ENCODE measurements at places on chromosomes 2 and 18.

DNA sequence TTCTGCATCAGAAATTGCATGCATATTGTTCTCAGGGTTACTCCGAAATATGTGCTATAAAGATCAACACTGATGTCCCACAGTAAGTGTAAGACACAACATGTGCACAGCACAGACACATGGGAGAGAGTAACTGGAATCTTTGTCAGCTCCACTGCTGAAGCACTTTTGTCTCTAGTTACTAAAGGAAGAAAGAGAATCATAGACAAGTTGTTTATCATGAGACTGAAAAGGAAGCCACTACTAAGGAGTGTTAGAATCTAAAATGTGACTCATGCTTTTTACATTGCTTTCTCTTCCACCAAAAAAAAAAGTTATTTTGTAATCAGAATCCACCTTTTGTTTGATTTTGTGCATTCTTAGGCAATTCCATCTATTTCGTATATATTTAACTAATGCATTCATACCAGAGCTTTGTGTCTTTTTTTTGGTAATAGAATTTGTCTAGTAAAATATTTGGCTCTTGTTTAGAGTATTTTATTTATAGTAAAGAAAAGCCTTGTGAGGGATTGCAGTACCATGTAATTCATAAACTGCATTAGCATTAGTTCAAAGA lies 502.4 kb downstream of the FBXO15 start:
- no peak for DNase-seq

- no peak for DNase-seq
Observed at GRCh38 chr2:16650287-16651249, 15.1 kb downstream of the CYRIA start.

DNA sequence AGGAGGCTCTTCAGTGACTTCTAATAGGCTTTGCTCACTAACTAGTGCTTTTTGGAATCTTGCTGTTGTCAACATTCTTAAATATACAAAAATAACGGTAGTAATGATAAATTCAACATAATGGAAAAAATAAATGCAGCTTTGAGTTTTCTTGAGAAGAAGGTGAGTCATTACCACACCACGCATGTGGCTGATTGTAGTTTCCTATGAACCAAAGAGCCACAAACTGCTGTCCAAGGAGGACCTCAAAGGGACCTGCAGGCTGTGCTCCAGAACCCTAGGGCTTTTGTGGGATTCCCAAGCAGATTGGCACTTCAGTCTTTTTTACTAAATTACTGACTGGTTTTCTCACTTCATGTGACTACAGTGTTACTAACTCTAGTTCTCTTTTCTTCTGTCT lies 66.7 kb downstream of the TPGS2 start:
- DNase-seq: no peak

DNA sequence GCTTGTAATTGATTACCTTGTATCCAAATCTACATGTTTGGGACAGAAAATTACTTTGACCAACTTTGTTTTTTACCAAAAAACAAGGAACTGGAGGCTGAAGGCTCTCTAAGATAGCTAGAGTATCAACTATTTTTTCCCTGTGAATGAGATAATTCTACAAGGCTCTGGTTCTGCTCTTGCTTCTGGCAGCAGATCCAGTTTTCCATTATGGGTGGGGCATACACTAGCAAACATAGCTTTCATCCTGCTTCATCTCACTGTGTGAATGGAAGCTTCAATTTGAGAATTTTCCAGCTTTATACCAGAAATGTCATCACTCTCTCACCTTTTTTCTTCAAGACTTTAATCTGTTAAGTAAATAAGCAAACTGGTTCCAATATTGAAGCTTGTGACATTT lies 249.7 kb downstream of the RPRM start:
- no peak for DNase-seq

GRCh38 chr2:239444626-239445577 lies 44.1 kb upstream of the HDAC4 start:
- no peak for DNase-seq

DNA sequence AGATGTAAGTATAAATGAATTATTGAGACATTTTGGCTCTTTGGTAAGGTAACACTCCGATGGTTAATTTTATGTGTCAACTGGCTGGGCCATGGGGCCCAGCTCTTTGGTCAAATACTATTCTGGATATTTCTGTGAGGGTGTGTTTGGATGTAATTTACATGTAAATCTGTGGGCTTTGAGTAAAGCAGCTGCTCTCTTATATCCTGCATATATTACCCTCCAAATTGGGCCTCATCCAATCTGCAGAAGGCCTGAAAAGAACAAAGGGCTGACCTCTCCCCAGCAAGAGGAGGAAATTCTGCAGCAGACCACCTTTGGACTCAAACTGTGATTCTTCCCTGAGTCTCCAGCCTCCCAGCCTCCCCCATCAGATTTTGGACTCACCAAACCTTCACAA lies 464.1 kb downstream of the PLCL1 start:
- no peak for DNase-seq

- no peak for DNase-seq
Observed at GRCh38 chr2:98750593-98751282, 19.8 kb upstream of the MGAT4A start.

DNA sequence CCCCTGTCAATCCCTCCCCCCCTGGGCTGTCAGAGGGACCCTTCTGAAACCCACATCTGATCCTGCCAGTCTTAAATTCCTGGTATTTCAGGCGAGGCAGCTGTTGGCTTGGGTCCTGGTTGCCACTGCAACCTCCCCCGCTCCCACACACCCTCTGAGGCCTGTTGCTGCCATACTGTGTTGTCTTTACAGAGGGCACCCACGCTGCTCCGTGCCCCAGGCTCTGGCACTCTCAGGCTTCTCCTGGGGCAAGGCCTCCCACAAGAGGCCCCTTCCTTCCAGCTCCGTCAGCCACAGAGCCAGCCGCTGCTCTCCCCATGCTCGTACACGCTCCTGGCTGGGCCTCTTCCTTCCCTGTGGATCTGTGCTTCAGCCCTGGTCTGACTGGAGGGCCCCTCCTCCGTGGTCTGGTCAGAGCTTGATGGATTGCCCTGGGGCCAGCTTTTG lies 8.6 kb downstream of the CABLES1 start:
- no peak for DNase-seq

GRCh38 chr2:24947561-24948157 lies 24.1 kb downstream of the DNAJC27 start:
- no peak for DNase-seq

DNA sequence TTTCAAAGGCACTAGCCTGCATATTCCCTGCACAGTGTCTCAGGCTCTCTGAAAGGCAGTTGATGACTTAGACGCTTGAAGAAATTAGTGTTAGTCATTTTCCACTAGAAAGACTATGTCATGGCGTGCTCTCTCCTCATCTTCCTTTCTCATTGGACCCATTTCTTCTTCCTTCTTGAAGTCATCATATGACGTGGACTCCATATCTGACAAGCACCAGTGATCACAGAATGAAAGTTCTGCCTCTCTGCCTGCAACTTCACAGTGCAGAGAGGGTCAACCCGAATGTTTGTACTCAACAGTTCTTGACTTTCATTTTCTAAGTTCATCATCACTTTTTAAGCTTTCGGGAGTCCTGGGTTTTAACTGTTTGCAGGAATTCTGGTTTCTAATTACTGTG lies 63.7 kb upstream of the CYRIA start:
- no peak for DNase-seq

DNA sequence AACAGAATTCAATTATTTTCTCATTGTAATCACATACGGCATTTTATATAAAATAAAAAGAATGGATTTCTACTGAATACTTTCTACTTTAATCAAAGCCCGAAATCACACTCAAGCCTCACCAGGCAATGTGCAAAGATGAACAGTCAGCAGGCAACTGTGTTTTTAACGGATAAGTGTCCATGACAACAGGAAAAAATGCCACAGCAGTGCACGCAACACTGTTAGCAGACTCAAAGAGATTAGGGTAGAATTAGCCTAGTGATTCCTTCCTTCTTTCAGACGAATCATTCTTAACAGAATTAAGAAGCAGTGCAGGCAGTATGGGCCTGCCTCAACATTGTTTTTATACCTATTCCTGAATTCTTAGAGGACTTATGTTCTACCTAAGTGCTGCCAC lies 135.6 kb downstream of the CDH2 start:
- DNase-seq: no peak

- no peak for DNase-seq
Observed at GRCh38 chr18:23355206-23355605, 97.9 kb upstream of the RIOK3 start.

DNA sequence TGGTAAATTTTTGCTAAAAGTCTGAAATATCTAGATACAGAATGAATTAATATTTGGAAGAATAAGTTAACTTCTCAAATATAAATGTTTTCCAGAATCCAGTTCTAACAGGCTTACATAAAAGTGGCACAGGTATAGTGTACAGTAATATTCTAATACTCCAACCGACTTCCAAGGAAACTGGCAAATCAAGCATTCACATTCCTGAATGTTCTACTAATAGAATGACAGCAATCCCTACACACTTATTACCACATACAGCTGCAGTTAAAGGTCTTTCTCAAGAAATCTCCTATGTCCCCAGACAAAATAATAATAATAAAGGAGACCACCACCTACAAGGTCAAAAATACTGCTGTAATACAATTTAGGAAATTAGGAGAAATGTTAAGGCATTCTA lies 31.9 kb downstream of the TMEM131 start:
- no peak for DNase-seq

GRCh38 chr2:23528690-23529089 lies 143.7 kb downstream of the KLHL29 start:
- DNase-seq: no peak

- DNase-seq: no peak
Observed at GRCh38 chr2:239075918-239076758, 228.3 kb downstream of the TWIST2 start.

- no peak for DNase-seq
Observed at GRCh38 chr2:240208631-240209211, 68.3 kb upstream of the OTOS start.

DNA sequence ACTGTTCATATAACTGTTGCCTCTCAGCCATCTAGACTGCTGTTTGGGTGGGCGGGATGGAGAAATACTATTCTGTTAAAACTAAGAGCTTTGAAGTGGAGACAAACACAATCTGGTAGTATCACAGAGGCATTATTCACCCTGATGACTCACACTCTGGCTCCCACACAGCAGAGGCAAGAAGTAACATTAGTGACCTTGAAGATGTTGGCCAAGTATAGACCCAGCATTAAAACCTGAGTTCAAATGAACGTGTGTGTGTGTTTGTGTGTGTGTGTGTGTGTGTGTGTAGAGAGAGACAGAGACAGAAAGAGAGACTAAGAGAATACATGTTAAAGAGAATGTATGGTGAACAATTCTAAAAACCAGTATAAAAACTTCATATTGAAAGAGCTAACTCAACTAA lies 22.5 kb upstream of the ACVR1 start:
- DNase-seq: no peak

DNA sequence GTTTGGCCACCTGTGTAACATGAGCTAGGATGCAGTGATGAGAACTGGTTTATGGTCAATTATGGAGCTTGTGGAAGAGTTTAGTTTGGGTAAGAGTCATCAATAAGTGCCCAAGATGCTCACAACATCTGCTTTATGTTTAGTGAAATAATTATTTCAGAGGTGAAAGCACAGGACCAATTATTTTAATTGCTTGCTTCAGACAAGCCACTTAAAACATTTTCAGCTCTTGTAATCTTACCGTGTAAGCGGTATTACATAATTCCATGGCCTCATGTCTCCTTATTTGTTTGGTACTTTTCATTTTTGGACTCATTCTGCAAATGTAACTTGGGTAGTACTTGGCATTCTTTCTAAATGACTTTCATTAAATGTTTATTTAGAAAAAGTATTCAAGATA lies 5.4 kb downstream of the B3GNT2 start:
- DNase-seq: no peak

- no peak for DNase-seq
Observed at GRCh38 chr2:53856272-53856671, 3.5 kb downstream of the GPR75 start.

GRCh38 chr2:161141033-161141432 lies 19.2 kb upstream of the TANK start:
- DNase-seq: no peak

DNA sequence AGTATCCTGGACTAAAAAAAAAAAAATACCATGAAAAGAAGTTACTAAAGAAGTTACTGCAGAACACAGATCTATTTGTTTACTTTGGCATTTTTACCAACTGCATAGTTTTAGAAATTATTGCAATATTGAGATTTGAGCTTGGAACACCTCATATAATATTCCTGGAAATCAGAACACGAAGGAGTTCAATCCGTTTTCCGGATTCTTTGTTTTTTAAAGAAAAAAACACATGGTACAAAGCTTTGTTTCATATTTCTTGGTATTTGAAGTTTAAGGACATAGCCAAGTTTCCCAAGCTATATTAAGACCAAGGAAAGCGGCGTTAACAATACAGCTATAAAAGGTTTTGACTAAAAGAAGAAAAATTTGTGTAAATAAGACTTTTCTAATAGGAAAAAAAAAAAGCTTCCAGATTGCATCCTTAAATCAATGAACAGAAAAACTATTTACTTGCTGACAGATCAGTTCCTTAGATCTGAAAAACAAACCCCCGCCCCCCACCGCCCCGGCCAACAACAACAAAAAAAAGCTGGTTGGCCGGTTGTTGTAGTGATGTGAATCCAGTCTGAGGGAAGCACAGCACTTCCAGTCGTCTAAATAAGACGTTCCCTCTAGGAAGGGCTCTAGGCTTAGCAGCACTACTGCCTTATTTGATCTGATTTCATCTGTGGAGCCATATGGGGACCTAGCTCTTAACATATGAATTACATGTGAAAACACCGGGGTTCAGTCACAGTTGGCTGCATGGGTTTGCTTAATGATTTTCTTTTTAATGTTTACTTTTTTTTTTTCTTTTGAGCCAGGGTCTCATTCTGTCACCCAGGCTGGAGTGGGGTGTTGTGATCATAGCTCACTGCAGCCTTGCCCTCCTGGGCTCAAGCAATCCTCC lies 2.5 kb upstream of the RHOB start:
- peak; percentile 43 for DNase-seq

GRCh38 chr2:55269645-55269990 lies 587 bp upstream of the MTIF2 start:
- DNase-seq: no peak

DNA sequence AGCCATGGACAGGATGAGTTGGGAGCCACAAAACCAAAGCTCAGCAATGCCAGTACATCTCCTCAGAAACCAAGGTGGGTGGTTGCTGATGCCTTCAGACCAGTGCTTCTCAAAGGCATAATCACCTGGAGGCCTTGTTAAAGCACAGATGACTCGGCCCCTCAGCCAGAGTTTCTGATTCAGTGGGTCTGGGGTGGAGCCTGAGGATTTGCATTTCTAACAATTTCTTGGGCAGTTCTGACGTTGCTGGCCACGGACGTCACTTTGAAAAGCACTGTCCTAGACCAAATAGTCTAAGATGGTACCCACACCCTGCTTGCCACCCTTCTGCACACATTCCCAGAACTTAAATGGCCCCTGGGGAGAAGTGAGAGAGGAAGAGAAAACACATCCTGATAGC lies 24.1 kb upstream of the CDH2 start:
- no peak for DNase-seq
